ENCODE measurements at places on chromosomes 13 and 19.
A peak's percentile ranks its signal among the peaks of the same experiment; 100 is the strongest.

DNA sequence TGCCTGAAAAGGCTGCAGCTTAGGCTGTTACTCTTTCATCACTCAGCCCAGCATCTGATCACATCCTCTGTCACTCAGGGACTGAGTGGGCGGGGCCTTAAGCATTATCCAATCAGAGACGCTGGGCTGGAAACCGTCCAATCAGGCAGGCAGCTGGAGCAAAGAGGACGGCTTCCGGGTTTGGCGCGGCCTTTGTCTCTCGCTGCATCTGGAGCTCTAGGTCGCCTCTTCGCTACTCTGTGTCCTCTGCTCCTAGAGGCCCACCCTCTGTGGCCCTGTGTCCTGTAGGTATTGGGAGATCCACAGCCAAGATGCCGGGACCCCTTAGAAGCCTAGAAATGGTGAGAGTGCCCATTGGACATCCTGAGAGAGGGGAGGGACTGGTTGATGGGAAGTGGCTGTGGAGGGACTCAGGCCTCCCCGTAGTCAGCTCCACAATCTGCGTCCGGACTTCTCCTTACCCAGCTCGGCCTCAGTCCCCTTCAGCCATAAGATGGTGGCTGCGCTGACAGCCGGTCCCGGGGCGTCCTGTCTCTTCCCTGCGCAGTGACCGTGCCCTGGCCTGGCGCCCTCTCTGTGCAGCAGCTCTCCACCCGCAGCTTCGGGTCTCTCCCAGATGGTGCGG, at the start of gene ZNF486:
Gene ZNF486, plus strand, starts transcription at position 195 of the 625 bp plus-strand sequence. Its CDS starts 117 bp downstream, at position 312.
- peak; percentile 98 for DNase-seq

DNA sequence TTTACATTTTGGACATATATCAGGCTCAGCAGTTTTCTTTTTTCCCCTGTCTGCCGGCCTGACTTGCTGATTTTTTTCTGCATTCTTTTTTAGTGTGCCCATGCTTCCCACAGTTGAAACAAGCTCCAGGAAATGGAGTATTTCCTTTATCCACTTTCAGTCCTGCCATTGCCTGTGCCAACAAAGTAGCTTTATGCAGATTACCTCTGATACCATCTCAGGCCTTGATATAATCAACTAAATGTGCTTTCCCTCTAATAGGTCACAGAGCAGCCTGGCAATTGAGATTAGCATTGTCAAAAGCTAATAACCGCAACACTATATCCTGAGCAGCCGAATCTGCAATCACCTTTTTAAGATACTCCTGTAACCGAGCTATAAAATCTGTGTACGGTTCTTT, 9.2 kb downstream of the MRPS12 start:
- DNase-seq = no peak

DNA sequence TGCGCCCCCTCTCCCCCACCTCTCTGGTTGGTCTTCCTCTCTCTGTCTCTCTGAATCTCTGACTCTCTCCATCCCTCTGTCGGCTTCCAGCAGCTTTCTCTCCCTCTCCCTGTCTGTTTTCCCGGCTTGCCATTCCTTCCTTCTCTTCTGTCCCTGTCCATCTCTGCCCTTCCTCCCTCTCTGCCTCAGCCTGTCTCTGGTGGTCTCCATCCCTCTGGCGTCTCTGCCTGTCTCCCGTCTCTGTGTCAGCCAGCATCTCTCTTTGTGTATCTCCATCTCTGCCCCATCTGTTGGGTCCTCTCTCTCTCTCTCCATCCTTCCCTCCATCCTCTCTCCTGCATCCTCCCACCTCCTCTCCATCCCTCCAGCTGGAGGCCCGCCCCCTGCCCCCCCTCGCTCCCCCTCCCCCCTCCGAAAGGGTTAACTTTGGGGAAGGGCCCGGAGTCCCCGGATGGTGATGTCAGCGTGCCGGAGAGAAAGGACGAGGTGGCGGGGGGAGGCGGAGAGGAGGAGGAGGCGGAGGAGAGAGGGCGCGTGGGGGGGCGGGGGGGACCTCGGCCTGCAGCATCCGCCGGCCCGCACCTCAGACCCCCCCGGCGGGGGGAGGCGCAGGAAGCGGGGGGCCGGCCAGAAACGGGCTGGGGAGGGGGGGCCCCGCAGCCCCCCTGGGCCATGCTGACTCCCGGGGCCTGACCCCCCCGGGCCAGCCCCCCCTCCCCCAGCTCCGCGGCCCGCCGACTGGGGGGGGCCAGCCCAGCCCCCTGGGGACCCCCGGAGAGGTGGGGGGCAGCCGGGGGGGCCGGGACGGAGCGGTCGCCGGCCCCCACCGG, at the start of gene BRSK1:
Gene BRSK1, plus strand, starts transcription at position 450 of the 830 bp plus-strand sequence. CDS start 446 bp downstream, outside the sequence.
- peak; percentile 69 for DNase-seq

DNA sequence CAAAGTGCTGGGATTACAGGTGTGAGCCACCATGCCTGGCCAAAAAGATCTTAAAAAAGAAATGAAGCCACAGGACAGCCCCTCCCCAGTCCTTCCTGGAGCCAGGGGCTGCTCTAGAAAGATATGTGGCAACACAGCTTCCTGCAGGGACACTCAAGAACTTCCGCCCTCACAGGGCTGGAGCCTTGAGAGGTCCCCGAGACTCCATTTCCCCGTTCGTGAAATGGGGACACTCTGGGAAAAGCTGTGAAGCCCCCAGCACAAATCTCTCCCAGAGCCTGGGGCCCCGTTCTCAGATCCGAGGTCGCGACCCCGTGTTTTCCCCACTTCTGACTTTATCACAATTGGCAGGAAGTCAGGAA, 2.5 kb upstream of the GPX4 start:
- DNase-seq = no peak

DNA sequence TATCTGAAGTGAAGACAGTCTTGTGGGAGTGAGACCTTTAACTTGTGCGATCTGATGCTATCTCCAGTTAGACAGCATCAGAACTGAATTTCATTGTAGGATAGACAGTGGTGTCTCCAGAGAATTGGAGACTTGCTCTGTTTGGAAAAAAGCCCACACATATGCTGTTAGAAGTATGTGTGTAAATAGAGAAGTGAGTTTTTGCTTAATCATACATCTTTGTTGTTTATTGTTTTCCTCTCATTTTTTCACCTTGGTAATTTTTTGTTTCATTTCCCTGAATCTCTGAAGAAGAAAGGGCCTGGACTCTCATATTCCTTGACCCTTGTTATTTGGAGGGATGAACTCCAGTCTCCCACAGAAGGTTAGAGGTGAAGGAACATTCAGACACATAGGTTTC, 21.8 kb downstream of the FPR3 start:
- DNase-seq = no peak

DNA sequence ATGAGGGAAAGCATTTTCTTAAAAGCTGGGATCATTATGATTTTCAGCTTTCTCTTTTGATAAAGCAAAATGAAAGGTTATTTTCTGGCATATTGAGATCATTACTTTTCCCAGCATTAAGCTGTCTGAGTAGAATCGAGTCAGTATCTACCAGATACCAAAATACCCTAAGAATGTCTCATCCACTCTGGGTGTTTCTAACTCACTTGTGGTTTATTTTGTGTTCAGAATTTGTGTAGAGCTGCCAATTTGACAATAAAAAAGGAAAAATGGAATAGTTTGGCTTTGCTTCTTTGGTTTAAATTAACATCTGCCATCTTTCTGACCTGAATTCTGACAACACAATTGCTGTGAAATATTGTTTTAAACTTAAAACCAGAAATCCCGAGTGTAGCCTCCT, 438.7 kb upstream of the ARGLU1 start:
- no peak for DNase-seq

DNA sequence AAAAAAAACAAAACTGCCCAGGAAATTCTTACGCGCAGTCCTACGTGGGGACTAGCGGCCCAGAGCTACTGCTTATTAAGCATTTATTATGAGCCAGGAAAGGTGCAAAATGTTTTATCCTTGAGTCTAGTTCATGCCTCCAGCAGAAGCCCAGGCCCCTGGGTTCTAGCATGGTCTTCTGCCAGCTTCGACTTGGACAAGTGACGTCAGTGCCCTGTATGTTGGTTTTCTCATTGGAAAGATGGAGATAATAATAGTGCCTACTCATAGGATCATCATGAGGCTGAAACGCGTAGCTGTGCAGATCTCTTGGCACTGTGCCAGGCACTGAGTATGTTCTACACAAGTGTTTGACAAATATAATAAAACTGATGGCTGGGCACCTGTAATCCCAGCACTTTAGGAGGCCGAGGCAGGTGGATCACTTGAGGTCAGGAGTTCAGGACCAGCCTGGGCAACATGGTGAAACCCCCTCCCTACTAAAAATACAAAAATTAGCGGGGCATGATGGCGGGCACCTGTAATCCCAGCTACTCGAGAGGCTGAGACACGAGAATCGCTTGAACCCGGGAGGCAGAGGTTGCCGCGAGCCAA, 12.4 kb upstream of the SULT2B1 start:
- DNase-seq = no peak

DNA sequence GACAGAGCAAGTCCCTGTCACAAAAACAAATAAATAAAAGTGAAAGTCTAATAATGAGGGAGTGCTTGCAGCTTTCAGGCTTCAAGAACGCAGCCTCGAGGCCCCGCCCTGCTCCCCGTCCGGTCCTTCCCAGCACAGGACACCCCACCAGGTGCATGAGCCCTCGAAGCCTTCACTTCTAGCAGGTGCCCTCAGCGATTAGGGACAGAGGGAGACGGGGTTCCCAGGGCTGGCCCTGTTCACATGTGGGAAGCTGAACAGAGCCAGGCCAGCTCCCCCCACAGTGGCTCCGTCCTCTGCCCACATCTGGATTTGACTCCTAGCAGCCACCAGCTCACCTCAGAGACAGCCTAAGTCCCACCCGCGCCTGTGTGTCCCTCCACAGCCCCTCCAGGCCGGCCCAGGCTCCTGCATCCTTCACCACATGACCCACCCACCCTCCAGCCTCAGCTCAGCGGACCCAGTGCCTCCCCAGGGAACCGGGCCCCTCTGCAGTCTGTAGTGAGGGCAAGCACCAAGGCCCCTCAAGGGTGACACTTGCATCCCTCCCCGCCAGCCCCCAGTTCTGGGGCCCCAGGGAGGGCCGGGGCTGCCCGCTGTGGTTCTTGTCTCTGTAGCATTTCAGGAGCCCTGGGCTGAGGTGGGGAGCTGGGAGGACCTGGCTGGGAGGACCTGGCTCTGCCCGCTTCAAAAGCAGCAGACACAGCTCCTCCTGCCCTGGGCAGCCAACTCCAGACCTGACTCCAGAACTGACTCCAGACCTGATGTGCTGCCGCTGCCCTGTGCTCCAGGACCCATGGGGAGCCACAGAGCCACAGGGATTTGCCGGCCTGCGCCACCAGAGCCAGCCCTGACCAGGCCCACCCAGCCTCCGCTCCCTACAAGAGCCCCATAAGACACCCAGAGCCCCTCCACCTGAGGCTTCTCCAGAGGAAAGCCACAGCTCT, 27.2 kb downstream of the GPX4 start:
- DNase-seq = no peak

GRCh38 chr19:45613926-45614725, 12.1 kb upstream of the GPR4 start:
- no peak for DNase-seq

Data from SK-N-DZ (cell line).